ENCODE measurements at places on chromosomes 5 and 9. TPM values are rescaled to one million over a fixed set of nuclear protein-coding genes. Genes with fewer than 3 reads are reported as not detected.
A peak's percentile ranks its signal among the peaks of the same experiment; 100 is the strongest.

DNA sequence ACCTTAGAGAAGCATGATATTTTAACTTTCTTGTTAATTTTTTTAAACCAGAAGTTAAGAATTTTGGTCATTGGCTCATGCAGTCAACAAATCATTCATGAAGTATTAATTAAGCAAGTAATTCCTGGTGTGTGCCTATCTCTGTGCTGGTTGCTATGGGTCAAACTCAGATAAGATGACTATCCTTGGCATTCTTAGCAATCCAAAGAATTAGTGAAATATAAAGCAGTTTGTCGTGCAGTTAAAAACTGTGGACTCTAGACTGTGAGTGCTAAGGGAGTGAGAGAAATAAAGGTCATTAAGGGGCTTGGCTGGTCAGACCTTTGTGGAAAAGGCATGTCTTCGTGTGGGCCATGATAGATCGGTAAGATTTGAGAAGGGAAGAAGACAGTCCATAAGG, 4.8 kb downstream of the CYFIP2 start:
- H3K27me3 ChIP-seq = no peaks in the 10 kb centered on the region
- H3K4me3 ChIP-seq = no peak overlapping the region
- H3K4me1 ChIP-seq = peaks cover 65% of the 10 kb centered on the region
- no peaks in the 10 kb centered on the region for H3K36me3 ChIP-seq

Gene FOXD4L3
- not detected for polyA plus RNA-seq

Gene ANKRD33B
- 5.7 TPM for polyA plus RNA-seq

Gene PHF24
- polyA plus RNA-seq = 0.95 TPM

Gene LEAP2
- polyA plus RNA-seq = 3.6 TPM

Gene AFAP1L1
- 38.7 TPM for polyA plus RNA-seq

- no peaks in the 10 kb centered on the region for H3K4me1 ChIP-seq
- no peaks in the 10 kb centered on the region for H3K36me3 ChIP-seq
- peak; percentile 60 for DNase-seq
Observed at GRCh38 chr5:158754018-158754514, 345.6 kb downstream of the EBF1 start.

Gene BASP1
- 91.2 TPM for polyA plus RNA-seq

Gene FAM221B
- 0.66 TPM for polyA plus RNA-seq

DNA sequence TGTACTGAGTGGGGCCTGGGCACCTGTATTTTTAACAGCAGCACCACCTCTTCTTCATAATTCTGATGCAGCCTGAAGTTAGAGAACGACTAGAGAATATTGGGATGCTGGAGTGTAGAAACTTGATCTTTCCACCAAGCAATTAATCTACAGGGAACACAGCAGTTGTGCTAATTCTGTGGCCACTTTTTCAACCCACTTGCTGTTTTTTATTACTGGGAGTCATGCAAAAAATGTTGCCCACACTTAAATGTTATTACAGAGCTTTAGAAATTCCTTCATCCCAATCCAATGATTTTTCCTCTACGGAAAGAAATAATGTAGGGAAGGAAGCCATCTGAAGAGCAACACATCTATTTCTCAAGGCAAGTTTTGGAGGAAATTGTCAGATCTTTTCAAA, 190.9 kb upstream of the TUT7 start:
- H3K4me1 ChIP-seq = no peaks in the 10 kb centered on the region
- H3K4me3 ChIP-seq = no peak overlapping the region
- no peaks in the 10 kb centered on the region for H3K27me3 ChIP-seq
- H3K27ac ChIP-seq = no peak overlapping the region
- no peaks in the 10 kb centered on the region for H3K36me3 ChIP-seq
- DNase-seq = no peak

DNA sequence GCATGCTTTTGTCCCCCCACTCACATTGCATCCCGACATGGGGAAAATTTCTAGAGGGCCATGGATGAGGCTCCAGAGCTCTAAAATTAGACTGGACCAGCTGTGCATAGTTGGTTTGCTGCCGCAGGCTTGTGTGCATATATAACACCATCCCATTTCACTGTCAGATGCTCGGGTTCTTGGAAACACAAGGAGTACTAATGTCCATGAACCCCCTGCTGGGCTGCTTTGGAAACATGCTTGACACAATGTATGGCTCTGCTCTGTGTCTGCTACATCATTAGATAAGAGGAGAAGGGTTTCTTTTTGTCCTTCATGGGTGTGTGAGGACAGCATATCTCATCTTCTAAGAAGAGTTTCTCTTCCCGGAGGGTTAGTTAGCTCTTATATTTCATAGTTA, 292.1 kb upstream of the RORB start:
- no peak for DNase-seq
- H3K36me3 ChIP-seq = no peaks in the 10 kb centered on the region
- no peaks in the 10 kb centered on the region for H3K4me1 ChIP-seq
- H3K27me3 ChIP-seq = no peaks in the 10 kb centered on the region

DNA sequence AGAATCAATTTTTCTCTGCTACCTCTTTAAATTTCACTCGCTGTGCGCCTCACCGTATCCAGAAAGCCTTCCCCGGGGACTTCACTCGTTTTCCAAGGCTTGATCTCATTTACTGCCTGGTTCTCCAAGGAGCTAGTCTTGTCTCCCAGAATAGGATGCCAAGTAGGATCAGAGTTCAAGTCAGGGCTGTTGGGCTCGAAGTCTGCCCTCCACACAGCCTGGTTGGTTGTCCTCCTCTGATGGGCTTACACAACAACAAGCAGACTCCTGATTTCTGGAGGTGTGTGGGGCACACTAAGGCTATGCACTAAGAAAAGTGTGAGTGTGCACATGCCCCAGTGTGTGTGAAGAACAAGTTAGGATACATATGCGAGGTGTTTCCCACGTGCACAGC, 14.0 kb upstream of the TNIP1 start:
- H3K4me3 ChIP-seq = no peak overlapping the region
- no peaks in the 10 kb centered on the region for H3K27me3 ChIP-seq
- no peaks in the 10 kb centered on the region for H3K36me3 ChIP-seq
- H3K27ac ChIP-seq = peak overlapping the region; percentile 84

Gene ADAMTSL2
- polyA plus RNA-seq = 13.6 TPM

Gene PDE8B
- polyA plus RNA-seq = 1.4 TPM

DNA sequence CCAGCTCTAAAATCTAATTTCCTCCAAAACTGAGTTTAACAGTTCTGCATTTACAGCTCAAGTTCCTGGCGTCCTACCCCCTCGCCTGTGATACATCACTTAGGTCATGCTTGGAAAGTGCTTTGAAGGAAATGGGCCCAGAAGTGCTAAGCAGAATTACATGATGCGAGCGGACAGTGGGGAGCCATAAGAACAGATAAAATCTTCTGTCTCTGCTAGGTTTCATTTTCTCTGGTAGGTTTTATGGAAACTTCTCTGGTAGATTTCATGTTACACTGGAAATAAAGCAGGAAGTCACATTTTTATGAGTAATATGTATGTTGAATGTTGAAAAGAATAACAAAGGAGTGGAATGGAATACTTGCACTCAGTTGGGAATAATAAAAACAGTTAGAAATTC, 138.3 kb downstream of the ZDHHC21 start:
- H3K4me1 ChIP-seq = no peaks in the 10 kb centered on the region
- DNase-seq = no peak
- H3K4me3 ChIP-seq = no peak overlapping the region
- H3K27me3 ChIP-seq = no peaks in the 10 kb centered on the region
- no peaks in the 10 kb centered on the region for H3K36me3 ChIP-seq

Gene FYB1
- not detected for polyA plus RNA-seq

Gene ANKRD55
- not detected for polyA plus RNA-seq

DNA sequence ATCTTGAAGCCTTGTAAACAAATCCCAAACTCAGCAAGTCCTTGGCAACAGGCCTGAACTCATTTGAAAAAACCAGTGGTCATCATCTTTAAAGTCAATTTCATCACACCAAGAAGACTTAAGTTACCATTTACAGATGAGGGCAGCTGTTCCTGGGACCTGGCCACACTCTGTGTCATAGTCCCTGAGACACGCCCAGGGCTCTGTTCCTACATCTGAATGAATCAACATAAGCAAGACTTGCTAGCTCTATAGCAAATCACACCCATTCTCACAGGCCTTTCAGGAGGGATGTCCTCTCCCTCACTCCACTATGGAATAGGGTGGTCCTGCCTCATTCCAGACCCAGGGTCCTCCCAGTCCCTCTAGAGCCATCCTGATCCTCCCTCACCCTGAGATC, 142.8 kb downstream of the NSG2 start:
- H3K27ac ChIP-seq = no peak overlapping the region
- no peaks in the 10 kb centered on the region for H3K36me3 ChIP-seq
- no peaks in the 10 kb centered on the region for H3K27me3 ChIP-seq
- no peak overlapping the region for H3K4me3 ChIP-seq
- no peaks in the 10 kb centered on the region for H3K4me1 ChIP-seq
- no peak for DNase-seq

Gene PCDHB4
- 0.75 TPM for polyA plus RNA-seq

DNA sequence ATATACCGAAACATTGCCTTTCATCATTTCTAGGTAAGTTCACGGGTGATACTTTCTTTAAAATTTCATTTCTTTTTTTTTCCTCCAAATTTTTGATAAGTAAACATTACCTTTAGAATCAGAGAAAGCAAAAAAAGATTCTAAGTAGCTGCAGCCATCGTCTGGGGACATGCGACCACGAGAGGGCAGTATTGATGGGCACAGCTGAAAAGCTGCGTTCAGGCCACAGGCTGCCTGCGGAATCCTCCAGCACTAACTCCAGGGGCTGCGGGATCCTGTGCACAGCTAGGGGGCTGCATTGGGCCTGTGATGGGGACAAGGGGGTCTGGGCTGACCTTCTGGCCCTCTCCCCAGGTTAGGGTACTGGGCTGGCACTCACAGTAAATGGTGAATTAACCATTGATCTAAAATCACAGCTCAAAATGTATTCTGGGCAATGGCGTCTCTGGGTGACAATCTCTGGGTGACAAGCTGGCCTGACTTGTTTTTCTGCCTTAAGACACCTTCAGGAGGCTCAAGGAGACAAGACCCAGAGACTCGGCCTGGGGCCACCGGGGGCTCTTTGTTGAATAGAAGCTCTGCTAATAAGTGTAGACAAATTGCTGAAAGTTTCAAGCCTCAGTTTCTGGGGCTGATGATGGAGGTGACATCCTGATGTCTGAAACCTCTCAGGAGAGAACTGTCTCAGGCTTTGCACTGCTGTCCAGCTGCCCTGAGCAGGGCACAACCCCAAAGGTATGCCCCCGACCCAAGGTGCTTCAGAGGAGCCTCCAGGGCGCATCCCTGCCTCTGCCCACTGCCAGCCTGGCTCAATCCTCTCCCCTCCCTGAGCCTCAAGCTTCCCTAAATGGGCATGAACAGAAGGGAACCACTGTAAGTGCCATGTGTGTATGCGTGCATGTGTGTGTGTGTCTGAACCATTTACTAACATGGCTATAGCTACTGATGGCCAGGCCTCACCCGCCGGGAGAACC, 44.3 kb upstream of the SARDH start:
- peak; percentile 78 for DNase-seq
- H3K27me3 ChIP-seq = no peaks in the 10 kb centered on the region
- no peaks in the 10 kb centered on the region for H3K36me3 ChIP-seq
- no peaks in the 10 kb centered on the region for H3K4me1 ChIP-seq
- no peak overlapping the region for H3K4me3 ChIP-seq

Gene CCDC192
- 0.92 TPM for polyA plus RNA-seq

DNA sequence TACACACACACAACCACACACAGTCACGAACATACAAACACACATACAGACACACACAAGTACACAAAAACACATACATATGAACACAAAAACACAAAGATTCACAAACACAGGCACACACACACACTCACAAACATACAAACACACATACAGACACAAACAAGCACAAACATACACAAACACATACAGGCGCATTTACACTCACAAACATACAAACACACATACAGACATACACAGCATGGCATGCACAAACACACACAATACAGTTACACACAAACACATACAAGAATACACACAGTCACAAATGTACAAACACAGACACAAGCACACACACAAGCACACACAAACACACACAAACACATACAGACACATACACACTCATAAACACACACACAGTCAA, 247.9 kb downstream of the TENT4A start:
- no peaks in the 10 kb centered on the region for H3K36me3 ChIP-seq
- no peaks in the 10 kb centered on the region for H3K27me3 ChIP-seq

Gene ITGA2
- 0.82 TPM for polyA plus RNA-seq

Gene UBAP2
- polyA plus RNA-seq = 32.6 TPM

GRCh38 chr9:15420796-15421195, 1.9 kb upstream of the SNAPC3 start:
- DNase-seq = no peak
- H3K4me1 ChIP-seq = peaks cover 11% of the 10 kb centered on the region
- H3K36me3 ChIP-seq = peaks cover 3% of the 10 kb centered on the region
- H3K27me3 ChIP-seq = no peaks in the 10 kb centered on the region

Gene DCAF12
- 36.0 TPM for polyA plus RNA-seq

- H3K36me3 ChIP-seq = no peaks in the 10 kb centered on the region
- DNase-seq = no peak
- H3K4me1 ChIP-seq = no peaks in the 10 kb centered on the region
Observed at GRCh38 chr5:61737301-61737963, 405.4 kb downstream of the ZSWIM6 start.

Gene AMBP
- polyA plus RNA-seq = not detected

Gene CCL27
- polyA plus RNA-seq = 1.3 TPM

GRCh38 chr9:111429175-111429574, 55.0 kb downstream of the ECPAS start:
- peaks cover 56% of the 10 kb centered on the region for H3K36me3 ChIP-seq
- H3K27me3 ChIP-seq = no peaks in the 10 kb centered on the region
- no peak overlapping the region for H3K4me3 ChIP-seq
- no peaks in the 10 kb centered on the region for H3K4me1 ChIP-seq
- H3K27ac ChIP-seq = no peak overlapping the region

DNA sequence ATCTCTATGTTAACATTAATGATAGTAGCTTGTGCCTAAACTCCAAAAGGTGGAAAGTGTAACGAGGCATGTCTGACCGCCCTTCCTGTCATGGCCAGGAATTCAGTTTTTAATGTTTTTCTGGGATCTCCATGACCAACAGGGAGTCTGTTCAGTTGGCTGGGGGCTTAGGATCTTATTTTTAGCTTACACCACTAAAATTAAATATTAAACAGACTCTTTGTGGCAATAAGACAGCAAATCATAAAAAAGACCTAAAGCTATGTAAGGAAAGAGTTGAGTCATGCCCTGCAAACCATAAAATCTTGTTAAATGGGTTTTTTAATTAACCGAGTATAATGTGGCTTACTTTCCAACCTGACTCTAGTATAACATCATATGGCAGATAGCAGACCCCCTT, 247.8 kb downstream of the DIRAS2 start:
- no peak overlapping the region for H3K27ac ChIP-seq
- no peak for DNase-seq
- peaks cover 9% of the 10 kb centered on the region for H3K4me1 ChIP-seq

GRCh38 chr5:66151030-66151429, 6.9 kb downstream of the SREK1 start:
- H3K4me1 ChIP-seq = peaks cover 13% of the 10 kb centered on the region
- no peaks in the 10 kb centered on the region for H3K36me3 ChIP-seq
- DNase-seq = no peak
- H3K27me3 ChIP-seq = no peaks in the 10 kb centered on the region
- H3K4me3 ChIP-seq = no peak overlapping the region
- H3K27ac ChIP-seq = no peak overlapping the region

Gene TLX3
- polyA plus RNA-seq = not detected

GRCh38 chr5:134000696-134001453, 3.9 kb downstream of the VDAC1 start:
- no peak for DNase-seq
- H3K36me3 ChIP-seq = no peaks in the 10 kb centered on the region
- peaks cover 21% of the 10 kb centered on the region for H3K4me1 ChIP-seq

Gene PCDHGB2
- 1.0 TPM for polyA plus RNA-seq

- H3K4me1 ChIP-seq = no peaks in the 10 kb centered on the region
- no peak overlapping the region for H3K4me3 ChIP-seq
- no peaks in the 10 kb centered on the region for H3K36me3 ChIP-seq
- H3K27ac ChIP-seq = no peak overlapping the region
Observed at GRCh38 chr9:1550636-1551035, 464.5 kb upstream of the SMARCA2 start.

- no peak overlapping the region for H3K4me3 ChIP-seq
- no peaks in the 10 kb centered on the region for H3K36me3 ChIP-seq
- H3K27ac ChIP-seq = no peak overlapping the region
- no peaks in the 10 kb centered on the region for H3K27me3 ChIP-seq
- peak; percentile 41 for DNase-seq
- peaks cover 38% of the 10 kb centered on the region for H3K4me1 ChIP-seq
Observed at GRCh38 chr5:124399426-124399961, 346.9 kb downstream of the ZNF608 start.
